ENCODE measurements at places on chromosomes 3 and 15.

DNA sequence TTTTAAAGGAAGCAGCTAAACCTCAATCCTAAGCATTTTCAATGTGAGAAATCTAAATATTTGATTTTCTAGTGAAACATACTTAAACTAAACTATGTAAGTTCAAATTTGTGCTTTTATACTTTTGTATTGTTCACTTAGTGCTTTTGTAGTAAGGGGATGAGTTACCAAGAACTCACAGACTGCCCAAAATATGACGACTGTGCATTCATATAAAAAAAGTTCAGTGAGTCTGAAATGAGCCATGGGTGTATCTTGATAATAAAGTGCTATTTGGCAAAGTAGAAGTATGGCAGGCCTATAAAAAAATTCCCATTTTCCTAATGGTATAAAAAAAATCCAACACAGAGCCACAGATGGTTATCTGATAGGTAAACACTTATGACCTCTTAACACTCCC is 66.2 kb downstream of the NPTN start:
- no peak for DNase-seq

- DNase-seq, result no peak
Observed at GRCh38 chr3:37709946-37710640, 151.6 kb upstream of the CTDSPL start.

GRCh38 chr15:87031540-87032230 is 952.0 kb downstream of the AGBL1 start:
- no peak for DNase-seq

- no peak for DNase-seq
Observed at GRCh38 chr3:52186729-52187128, 11.2 kb upstream of the ALAS1 start.

- DNase-seq, result no peak
Observed at GRCh38 chr3:141405591-141405990, 37.3 kb downstream of the ZBTB38 start.

DNA sequence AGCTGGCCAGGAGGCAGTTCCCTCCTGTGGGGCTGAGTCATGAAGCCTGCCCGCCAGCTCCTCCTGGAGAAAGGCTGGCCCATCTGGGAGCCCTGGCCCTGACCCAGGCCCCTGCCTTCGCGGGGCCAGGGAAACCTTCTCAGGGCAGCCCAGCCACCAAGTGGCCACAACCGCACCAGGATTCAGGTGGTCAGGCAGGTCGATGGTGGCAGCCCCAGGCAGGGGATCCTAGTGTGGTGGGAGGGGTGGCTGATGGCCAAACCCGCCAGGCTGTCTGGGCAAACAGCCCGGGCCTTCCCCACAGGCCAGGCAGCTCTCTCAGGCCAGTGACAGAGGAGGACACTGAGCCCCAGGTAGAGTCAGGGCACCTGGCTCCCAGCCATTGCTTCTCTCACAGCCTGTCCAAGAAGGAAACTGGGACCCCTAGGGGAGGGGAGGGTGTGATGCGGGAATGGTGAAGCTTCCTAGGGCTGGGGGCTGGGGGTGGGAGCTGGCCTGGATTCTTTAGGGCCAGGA is 1.2 kb downstream of the TWF2 start:
- DNase-seq, result no peak

- no peak for DNase-seq
Observed at GRCh38 chr3:115423170-115423569, 200.1 kb upstream of the GAP43 start.

DNA sequence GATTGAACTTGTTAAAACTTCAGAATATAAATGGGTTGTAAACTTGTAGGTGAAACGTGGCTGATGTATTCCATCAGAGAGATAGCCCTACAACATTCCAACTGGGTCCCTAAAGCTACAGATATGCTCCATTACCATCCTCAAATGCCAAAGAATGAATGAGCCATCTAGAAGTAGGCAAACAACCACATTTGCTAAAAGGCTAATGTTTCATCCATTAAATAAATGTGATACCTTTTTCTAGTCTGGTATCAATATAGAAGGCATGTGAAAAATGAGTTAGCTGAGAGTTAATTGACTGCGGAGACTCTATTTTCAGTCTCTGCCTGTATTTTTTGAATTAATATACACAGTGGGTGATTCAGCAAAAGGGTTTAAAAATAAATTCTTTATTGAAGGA is 203.8 kb downstream of the RBMS3 start:
- DNase-seq, result no peak

GRCh38 chr15:70528270-70528706 is 235.1 kb downstream of the UACA start:
- DNase-seq, result no peak
